ENCODE measurements at places on chromosomes 16 and 17. TPM values are rescaled to one million over a fixed set of nuclear protein-coding genes. Genes with fewer than 3 reads are reported as not detected.

Gene TBX6
- polyA plus RNA-seq: 1.1 TPM

Gene CDT1
- 4.1 TPM for polyA plus RNA-seq

Gene GPR139
- polyA plus RNA-seq: not detected

Gene SLFN13
- 1.8 TPM for polyA plus RNA-seq

DNA sequence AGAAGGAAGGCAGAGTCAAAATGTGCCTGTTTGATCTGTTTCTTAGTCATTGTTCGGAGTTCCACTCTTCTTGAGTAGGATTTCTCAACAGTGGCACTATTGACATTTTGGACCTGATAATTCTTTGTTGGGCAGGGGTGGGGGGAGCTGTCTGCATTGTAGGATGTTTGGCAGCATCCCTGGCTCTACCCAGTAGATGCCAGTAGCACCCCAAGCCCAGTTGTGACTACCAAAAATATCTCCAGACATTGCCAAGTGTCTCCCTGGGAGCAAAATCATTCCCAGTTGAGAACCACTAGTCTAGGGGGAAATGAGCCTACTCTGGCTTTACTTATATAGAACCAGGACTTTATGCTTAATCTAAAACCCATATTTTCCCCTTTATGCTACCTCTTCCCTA, 1.1 kb upstream of the GFOD2 start:
- no peak for DNase-seq

DNA sequence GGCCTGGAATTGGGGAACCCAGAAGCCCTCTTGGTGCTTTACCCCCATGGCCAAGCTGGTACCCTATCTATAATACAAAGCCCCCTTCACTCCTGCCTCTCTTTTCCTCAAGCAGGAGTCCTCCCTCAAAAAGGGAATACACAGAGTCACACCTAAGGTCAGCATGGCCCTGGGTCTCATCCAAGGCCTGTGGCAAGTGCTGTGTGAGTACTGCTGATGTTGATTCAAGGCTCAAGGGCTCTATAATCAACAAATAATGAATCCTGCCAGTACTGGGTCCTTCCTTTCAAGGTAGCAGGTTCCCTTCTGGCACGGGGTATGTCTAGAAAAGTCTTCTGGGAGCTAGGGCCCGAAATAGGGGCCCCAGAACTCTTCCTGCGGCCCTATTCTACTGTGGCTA, 187.3 kb downstream of the CYB561 start:
- DNase-seq: no peak

DNA sequence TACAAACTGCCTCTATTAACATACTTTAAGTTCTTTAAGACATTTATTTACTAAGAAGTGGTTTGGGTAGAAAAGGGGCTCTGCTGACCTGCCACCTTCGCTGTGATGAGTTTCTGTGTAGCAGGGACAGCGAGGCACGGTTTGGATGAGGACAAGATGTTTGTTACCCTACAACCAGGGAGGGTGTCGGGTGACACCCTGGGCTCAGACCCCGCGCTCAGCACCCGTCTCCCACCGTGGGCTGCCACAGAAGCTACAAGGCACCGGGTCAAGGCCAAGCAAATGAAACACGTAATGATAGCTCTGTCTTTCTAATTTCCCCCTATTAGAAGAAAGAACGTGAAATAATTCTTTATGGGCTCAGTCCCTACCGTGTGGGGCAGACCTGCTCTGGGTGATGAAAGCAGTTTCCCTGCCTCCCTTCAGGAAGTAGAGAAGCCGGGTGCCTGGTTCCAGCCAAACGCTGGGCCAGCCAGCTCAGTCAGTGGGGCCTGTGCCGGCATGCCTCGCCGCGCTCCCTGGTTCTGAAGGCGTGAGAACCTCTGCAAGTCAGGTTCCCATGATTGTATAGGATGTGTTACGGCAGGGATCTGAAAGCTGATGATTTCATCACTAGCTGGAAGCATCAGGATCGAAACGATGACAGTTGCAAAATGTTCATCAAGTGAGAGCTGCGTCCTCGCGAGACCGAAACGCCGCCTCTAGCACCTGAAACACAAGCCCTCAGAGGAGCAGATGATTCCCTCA, 3.9 kb downstream of the ZNF750 start:
- peak; percentile 49 for DNase-seq

DNA sequence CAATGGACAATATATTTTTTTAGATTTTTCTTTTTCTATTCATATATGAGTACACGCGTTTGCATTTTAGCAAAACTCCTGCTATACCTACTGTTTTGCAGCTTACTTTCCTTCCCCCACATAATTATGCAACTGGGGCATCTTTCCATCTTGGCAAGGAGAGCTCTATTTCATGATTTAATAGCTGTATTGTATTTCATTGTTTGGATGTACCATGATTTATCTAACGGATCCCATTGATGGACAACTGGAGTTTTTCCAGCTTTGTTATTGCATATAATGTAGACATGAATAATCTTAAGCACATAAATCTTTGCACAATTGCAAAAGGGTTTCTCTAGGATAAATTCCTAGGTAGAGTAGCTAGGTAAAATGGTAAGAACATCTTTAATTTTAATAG, 133.9 kb downstream of the PITPNC1 start:
- DNase-seq: no peak

- DNase-seq: no peak
These were observed 73.7 kb upstream of the FOXF1 start for GRCh38 chr16:86436466-86437185.

- peak; percentile 89 for DNase-seq
These were observed 7.2 kb downstream of the MMP15 start for GRCh38 chr16:58032710-58033293.

DNA sequence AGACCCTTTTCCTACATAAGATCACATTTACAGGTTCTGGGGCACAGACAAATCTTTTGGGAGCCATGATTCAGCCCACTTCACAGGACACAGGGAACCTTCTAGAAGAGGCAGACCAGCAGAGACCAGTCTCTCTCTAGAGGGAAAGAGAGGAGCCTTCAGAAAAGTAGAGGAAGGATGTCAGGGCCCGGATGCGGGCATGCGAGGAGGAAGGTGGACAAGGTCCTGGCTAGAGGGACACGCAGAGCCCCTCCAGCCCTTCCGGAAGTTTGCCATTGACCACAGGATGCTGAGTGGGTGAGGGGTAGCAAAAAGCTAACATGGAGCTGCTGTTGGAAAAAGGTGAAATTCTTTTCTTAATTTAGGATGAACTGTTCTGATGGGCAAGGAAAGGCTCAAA, 55.8 kb upstream of the MEAK7 start:
- DNase-seq: no peak

DNA sequence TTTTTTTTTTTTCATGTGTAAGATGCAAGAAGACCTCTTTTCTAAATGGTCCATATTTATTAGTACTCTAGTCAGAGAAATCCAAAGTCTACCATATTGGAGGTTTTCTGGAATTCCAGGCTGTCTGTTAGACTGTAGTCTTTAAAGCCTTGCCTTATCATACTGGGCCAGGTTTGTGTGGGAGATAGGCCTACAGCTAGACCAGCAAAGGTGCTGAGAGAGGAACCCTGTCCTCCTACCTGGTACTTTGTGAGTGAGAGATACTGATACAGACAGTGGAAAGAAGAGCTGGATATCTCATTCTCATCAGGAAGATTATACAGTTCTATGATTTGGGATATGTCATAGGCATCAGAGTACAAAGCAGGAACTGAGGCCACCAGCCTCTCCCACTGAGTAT, 8.1 kb downstream of the RHOT1 start:
- no peak for DNase-seq

- no peak for DNase-seq
These were observed 33.1 kb upstream of the GSE1 start for GRCh38 chr16:85579923-85580580.

All from stomach (tissue), 19 donors.